ENCODE measurements at places on chromosomes 5 and 9.
A peak's percentile ranks its signal among the peaks of the same experiment; 100 is the strongest.

GRCh38 chr9:126388964-126389708, 62.5 kb downstream of the MVB12B start:
- no peak for DNase-seq

- DNase-seq: no peak
These were observed 17.4 kb downstream of the TMOD1 start for GRCh38 chr9:97518909-97519307.

DNA sequence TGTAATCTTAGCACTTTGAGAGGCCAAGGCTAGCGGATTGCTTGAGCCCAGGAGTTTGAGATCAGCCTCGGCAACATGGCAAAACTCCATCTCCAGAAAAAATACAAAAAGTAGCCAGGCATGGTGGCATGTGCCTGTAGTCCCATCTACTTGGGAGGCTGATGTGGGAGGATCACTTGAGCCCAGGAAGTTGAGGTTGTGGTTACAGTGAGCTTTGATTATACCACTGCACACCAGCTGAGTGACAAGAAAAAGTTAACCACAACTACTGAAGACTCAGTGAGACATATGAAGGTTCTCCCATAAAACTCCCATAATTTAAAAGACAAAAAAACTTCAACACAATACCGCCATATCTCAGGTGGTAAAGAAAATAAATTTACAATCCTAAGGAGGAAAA, 98.0 kb downstream of the NR6A1 start:
- no peak for DNase-seq

DNA sequence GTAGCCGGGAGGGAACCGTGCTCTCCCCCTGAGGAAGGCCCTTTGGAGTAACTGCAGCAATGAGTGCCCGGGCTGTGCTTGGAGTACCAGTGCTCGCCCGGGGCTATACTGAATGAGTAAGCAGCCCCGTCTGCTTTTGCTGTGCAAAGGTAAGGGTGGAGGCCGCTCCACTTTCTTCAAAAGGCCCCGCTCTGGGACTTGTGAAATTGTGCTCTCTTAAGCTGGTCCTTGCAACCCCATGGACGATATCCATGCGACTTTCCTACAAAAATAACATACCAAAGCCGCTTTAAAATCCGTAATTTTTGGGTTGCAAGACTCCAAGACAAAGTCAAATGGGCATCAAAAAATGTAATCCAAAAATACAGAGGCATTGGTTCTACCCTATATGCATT, 578 bp upstream of the TNFAIP8 start:
- no peak for DNase-seq

- no peak for DNase-seq
These were observed 431.0 kb upstream of the SLC30A5 start for GRCh38 chr5:68662804-68663307.

- DNase-seq: no peak
These were observed 20.5 kb upstream of the NDFIP1 start for GRCh38 chr5:142087920-142088679.

DNA sequence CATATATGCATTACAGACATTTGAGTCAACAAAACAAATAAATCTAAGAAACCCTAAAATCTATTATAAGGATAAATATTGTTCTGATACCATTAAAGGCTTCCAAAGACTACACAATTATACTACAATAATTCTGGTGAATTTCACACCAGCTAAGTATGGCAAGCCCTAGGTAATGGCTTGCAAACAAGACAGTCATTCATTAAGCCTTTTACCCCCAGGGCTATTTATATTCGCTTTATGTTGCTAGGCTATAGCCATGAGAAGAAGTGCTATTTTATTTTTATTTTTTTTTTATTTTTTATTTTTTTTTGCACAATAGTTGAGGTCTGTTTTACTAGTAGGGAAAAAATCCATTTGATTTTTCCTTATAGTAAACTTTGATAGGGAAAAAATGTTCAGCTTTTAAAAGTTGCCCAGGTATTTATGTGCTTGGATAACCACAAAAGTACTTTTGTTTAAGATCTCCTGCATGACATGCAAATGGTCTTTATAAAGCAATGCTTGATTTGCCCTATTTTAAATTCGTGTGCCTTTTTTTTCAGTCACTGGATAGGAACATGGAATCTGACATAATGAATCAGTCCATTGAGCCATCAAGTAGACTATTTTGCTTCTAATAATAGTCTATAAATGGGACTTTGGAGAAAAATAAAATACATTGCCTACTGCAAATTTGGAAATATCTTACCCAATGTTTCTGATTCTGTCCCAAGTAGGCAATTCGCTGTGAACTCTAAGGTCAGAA, 946.3 kb upstream of the COX7C start:
- DNase-seq: no peak

DNA sequence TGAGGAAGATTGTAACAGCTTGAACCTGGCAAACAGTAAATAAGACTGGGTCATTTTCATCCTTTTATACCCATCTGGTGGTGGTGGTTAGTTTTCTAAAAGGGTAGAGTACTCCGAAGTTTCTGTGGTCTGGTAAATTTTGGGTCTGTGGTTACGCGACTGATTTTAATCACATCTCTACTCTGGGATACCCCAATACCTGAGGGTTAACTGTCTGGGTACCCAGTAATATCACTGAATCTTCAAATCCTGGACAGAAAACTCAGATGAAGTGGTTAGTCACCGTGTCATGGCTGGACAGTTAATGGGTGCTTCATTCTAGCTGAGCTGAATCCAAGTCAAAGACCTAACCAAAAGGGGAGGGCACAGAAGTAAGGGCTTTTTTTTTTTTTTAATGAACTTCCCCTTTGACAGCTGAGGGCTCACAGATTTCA, 474.2 kb downstream of the GADD45G start:
- DNase-seq: no peak

GRCh38 chr5:1638658-1639400, 115.1 kb upstream of the LPCAT1 start:
- no peak for DNase-seq

DNA sequence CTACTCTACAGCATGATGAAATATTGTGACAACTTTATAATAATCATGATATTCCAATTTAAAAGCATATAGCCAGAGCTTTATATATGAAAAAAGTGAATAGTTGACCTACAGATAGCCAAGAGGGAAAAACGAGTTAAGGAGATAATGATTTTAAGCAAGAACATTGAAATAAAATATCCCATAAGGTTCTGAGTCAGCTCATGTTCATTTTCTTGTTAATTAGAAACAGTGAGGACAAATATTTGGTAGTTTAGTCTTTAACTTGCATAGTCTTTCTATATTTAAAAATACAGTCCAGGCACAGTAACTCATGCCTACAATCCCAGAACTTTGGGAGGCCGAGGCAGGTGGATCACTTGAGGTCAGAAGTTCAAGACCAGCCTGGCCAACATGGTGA, 55.8 kb upstream of the CDH6 start:
- DNase-seq: no peak

DNA sequence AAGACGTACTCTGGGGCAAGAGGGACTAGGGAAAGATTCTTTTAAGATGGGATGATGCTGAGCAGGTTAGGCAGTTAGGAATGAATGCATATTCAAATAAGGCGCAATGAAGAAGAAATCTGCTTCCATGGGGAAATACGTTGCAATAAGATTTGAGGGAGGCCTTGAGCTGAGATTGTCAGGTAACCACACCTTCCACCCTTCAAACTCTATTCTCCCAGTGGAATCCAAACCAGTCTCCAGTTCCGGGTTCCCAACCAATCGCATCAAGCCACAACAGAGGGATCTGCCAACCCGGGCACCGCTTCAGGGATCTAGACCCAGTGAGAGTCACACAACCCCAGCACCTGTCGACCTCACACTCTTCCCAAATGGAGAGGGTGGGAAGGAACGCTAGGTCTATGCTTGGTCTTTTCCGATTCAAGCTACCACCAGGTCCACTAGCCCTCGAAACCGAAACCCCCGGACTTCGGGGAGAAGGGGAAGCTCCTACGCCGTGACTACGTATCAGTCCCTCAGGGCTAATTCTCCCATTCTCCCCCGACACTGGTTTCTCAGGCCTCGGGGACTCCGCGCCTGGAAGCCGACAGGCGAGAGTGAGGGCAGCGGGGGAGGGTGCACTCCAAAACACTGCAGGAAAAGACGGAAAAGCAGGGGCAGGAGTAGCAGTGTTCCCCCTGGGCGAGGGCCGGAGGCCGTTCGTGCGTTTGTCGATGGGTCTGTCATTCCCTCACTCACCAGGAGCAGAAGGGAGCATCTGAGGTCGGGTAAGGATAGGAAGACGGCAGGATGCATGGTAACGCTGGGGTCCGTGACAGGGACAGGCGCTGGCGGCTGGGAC, 534 bp downstream of the ERP44 start:
- DNase-seq: peak; percentile 2

- DNase-seq: no peak
These were observed 10.8 kb downstream of the TNFSF8 start for GRCh38 chr9:114919611-114920010.

GRCh38 chr9:121987314-121987713, 105.8 kb downstream of the TTLL11 start:
- no peak for DNase-seq

DNA sequence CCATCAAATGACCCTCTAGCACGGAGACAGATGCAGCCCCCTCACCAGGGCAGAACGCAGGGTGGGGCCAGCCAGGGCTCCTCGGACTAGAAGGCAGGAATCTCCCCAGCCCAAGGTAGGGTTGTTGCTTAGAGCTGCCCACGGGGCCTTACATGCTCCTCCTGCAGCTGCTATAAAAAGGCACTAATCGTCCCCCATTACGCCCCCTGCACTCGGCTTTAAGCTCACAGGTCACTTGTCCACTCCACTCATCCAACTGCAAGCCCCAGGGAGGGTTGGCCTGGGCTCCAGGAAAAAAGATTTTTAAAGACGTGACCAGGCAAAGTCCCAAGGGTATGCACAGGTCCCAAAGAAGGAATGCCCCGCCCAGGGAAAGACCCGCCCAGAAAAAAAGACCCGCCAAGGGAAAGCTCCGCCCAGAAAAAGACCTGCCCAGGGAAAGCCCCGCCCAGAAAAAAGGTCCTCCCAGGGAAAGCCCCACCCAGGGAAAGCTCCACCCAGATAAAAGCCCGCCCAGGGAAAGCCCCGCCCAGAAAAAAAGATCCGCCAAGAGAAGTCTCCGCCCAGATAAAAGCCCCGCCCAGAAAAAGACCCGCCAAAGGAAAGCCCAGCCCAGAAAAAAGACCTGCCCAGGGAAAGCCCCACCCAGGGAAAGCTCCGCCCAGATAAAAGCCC, 11.1 kb downstream of the GRIN1 start:
- DNase-seq: no peak

GRCh38 chr5:154109416-154110106, 70.8 kb downstream of the MFAP3 start:
- DNase-seq: no peak

GRCh38 chr9:72650206-72650605, 128.8 kb downstream of the TMC1 start:
- no peak for DNase-seq

- DNase-seq: no peak
These were observed 589 bp upstream of the THBS4 start for GRCh38 chr5:80034559-80034958.

DNA sequence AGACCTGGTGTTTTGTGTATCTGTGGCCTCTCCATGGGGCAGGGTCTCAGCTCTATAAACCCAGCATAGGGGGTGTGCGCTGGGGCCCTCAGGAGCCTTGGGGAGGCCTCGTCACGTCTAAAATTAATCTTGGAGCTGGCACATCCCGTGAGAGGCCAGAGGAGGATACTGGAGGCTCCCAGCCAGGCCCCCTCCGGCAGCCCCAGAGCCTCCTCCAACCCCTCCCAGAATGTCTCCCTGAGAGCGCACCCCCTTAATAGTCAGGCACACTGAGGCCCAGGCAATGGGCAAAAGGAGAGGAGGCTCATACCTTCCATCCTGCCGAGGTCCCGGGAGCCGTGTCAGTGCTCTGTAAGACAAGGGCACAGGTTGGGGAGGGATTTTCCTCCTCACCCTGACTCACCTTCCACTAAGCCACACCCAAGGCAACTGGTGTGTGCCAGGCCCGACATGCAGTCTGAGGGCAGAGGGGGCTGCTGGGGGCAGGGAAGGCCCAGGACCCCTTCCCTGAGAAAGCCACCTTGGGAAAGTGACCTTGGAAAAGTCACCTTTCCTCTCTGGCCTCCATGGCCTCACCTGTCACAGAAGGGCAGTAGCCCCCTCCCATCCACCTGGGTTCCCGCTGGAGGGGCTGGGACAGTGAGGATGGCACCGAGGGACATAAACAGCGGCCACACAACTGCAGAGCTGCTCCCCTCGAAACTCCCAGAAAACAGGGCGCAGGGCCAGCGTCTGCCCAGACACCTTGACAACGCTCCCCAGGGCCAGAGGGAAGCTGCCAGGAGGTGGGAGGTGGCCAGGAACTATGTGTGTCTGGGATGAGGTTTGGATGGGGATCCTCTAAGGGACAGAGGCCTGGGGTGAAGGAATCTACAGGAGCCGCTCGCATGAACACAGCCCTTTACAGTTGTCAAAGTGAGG, 2.9 kb downstream of the AK1 start:
- no peak for DNase-seq

DNA sequence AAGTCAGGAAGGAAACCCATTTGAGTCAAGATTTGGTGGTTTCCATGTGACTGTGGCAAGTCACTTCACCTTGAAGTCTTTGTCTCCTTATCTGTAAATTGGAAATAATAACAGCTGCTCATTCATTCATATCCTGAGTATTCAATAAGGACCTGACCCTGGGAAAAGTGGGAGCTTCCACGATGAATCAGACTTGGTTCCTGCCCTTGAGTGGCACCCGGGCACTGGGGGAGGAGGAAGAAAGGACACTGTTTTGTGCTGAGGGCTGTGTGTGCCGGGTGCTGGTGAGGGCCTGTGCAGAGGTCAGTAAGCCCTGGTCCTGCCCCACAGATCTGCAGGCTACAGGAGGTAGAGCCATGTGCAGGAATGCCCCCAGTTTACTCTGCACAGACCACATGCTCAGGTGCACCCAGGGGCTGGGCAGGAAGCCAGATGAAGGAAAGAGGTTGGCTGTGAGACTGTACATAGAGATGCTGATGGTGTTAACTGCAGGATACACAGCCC, 6.8 kb downstream of the NDST1 start:
- DNase-seq: no peak

DNA sequence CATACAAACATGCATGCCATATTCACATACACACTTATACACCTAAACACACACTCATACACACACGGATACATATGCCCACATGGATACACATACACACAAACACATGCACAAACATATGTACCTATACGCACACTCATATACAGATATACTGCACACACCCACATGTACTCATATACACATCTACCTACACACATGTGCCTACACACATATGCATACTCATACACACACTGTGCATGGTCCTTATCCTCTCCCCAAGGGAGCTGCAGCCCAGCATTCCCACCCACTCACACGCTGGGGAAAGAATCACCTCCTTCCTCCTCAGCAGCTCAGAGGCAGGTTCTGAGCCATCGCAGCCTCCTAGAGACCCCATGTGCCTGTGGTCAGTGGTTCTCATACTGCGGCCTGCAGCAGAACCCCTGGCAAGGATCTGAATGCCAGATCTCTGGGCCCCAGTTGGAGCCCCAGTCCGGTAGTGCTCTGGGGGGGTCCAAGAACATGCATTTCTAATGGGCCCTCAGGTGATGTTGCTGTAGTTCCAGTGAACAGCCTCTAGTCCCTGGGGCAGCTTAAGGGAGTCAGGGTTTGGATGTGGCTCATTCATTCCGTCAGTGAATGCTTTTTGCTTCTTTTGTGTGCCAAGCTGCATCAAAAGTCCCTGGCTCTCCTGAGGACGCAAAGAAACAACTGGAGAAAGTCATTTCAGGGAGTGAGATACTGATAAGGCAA, 39.0 kb downstream of the SEMA4D start:
- DNase-seq: no peak

GRCh38 chr9:134676886-134677285, 35.3 kb downstream of the COL5A1 start:
- DNase-seq: no peak

GRCh38 chr5:120465436-120465961, 1.4 kb downstream of the PRR16 start:
- no peak for DNase-seq

GRCh38 chr5:56513141-56513540, 280.0 kb upstream of the ANKRD55 start:
- no peak for DNase-seq

Data from stimulated activated CD4-positive, alpha-beta T cell treated with anti-CD3 and anti-CD28 coated beads, TNF-alpha, amount 100 ng/mL, for 4 hours (primary cell).